Progenitor cell of endocrine pancreas (in vitro differentiated cells): ENCODE measurements at places on chromosomes 6 and 20. TPM values are rescaled to one million over a fixed set of nuclear protein-coding genes. Genes with fewer than 3 reads are reported as not detected.
A peak's percentile ranks its signal among the peaks of the same experiment; 100 is the strongest.

DNA sequence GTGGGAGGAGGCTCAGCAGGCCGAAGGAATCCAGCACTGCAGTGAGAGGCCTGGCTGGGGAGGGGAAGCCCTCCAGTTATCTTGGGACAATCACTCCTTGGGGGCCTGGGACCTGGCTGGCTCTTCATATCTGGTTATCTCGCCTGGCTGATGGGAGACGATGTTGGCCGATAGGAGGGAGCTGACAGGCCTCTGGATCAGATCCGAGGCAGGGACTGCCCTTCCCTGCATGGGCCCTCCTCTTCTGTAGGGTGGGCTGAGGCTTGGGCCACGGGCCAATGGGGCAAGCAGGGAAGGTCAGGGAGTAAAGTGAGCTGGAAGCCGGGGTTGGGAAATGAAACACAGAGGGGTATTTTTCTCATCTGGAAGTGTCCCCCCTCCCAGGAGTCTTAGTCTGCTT lies 25.2 kb downstream of the MANBAL start:
- peak overlapping the region; percentile 27 for H3K27ac ChIP-seq
- peaks cover 38% of the 10 kb centered on the region for H3K4me1 ChIP-seq
- H3K4me3 ChIP-seq: no peak overlapping the region
- peaks cover 15% of the 10 kb centered on the region for H3K36me3 ChIP-seq
- DNase-seq: no peak
- no peaks in the 10 kb centered on the region for H3K27me3 ChIP-seq

DNA sequence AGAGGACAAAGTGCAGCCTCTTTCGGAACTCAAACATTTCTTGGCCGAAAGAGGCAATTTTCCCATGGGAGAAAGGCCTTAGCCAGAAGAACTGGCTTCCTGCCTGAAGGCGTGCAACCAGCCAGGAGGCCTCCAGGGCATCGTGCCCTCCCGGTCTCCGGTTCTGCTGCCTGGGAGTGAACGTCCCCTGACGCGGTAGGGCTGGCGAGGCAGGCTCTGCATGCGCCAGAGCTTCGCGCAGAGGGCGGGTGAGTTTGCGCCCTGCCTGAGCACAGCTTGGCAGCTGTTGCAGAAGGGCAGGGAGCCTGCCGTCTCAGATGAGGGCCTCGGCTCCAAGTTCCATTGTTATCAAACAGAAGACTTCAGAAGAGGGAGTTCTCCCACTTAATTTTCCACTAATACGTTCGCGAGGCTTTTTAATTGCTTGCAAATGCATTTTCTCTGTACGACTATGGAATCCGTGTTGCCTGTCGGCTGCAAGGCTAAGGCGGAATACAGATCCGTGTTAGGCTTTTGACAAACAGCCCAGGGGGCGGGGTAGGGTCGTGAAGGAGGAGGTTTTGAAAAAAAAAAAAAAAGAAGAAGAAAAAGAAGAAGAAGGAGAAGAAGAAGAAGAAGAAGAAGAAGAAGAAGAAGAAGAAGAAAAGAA lies 5.5 kb upstream of the TFAP2D start:
- no peaks in the 10 kb centered on the region for H3K36me3 ChIP-seq
- H3K4me1 ChIP-seq: no peaks in the 10 kb centered on the region
- peaks cover 100% of the 10 kb centered on the region for H3K27me3 ChIP-seq
- H3K4me3 ChIP-seq: no peak overlapping the region

The FHL5 gene
- total RNA-seq: not detected in 2 replicates

DNA sequence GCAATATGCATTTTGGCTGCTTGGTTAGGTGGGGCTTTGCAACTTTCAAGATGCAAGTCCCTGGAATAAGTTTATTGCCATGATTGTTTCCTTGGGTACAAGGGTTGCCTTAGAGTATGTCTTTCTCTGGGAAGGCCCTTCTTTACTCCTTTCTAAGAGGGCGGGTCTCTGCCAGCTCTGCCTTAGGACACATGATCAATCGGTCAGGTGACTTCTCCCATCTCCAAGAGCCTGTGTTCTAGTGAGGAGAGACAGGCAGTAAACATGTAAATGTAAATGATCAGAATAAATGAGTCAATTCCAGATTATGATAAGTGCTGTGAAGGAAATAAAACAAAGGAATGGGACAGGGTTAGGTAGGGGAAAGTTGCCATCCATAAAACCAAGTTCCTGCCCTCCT lies 43.2 kb upstream of the BCAS1 start:
- no peak overlapping the region for H3K27ac ChIP-seq
- no peak for DNase-seq
- no peak overlapping the region for H3K4me3 ChIP-seq
- no peaks in the 10 kb centered on the region for H3K4me1 ChIP-seq
- no peaks in the 10 kb centered on the region for H3K27me3 ChIP-seq
- no peaks in the 10 kb centered on the region for H3K36me3 ChIP-seq

DNA sequence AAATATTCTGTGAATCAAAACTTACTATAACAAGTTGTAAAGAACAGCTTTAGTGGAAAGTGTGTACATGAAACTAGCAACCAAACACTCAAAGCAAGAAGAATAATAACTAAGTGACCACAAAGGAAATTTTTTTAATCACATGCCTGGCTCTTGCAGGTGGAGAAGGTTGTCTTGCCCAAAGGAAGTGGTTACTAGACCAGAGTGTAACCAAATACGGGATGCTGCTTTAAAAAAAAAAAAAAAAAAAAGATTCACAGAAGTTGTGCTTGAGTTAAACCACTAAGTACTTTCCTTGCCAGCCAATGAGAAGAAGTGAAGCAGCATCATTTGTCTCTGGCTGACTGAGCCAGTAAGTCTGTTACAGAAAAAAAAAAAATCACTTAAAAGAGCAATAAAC lies 19.1 kb upstream of the HLA-DQB1 start:
- no peaks in the 10 kb centered on the region for H3K36me3 ChIP-seq
- no peak for DNase-seq
- H3K4me3 ChIP-seq: no peak overlapping the region
- no peak overlapping the region for H3K27ac ChIP-seq
- peaks cover 22% of the 10 kb centered on the region for H3K27me3 ChIP-seq

DNA sequence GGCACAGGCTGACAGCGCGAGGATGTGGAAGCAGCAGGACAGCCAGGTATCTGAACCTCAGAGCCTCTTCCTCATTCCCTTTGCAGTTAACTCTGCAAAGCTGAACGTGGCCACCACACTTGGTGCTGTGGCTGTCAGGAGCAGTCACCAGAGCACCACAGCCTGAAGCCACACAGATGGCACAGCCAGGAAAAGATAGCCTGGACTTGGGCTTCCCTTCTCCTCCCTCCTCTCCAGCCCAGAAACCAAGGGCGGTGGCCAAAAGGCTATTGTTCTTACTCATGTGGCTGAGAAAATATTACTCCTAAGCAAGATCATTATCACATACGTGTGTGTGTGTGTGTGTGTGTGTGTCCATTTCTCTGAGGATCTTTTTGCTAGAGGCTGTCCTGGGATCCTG lies 39.8 kb downstream of the CD164 start:
- no peaks in the 10 kb centered on the region for H3K27me3 ChIP-seq
- no peak overlapping the region for H3K27ac ChIP-seq
- no peaks in the 10 kb centered on the region for H3K36me3 ChIP-seq
- no peak for DNase-seq
- H3K4me3 ChIP-seq: no peak overlapping the region

DNA sequence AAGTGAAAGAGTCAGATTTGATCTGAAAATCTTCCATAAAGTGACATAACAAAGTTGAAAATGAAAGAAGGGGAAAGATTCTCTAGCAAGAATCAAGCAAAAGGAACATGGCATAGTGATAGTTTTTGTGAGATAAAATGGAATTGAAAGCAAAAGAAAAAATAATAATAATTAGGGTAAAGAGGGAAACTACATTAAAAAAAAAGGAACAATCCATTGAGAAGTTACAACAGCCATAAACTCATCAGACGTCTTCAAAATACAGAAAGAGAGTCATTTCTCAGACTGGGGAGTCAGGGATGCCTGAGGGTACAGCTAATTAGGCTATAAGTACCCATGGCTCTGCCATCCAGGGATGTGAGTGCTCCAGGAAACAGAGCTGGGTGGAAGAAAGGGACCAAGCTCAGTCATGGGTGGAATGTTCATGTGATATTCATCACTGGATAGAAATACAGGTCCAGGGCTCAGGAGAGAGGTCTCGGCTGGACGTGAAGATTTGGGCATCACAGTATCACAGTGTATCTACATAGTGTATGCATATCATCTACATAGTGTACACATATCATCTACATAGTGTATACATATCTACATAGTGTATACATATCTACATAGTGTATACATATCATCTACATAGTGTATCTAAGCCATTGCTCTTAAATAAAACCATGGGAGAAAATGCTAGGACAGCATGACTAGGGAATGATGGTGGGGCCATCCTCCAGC lies 29.4 kb downstream of the DUSP22 start:
- no peak overlapping the region for H3K4me3 ChIP-seq
- no peak for DNase-seq
- H3K27me3 ChIP-seq: no peaks in the 10 kb centered on the region
- no peaks in the 10 kb centered on the region for H3K36me3 ChIP-seq
- H3K27ac ChIP-seq: no peak overlapping the region
- no peaks in the 10 kb centered on the region for H3K4me1 ChIP-seq

The BPIFA1 gene
- total RNA-seq: not detected in 2 replicates

GRCh38 chr20:6959900-6960312 lies 192.4 kb downstream of the BMP2 start:
- no peak overlapping the region for H3K27ac ChIP-seq
- no peak overlapping the region for H3K4me3 ChIP-seq
- DNase-seq: no peak

- H3K4me3 ChIP-seq: no peak overlapping the region
- no peaks in the 10 kb centered on the region for H3K27me3 ChIP-seq
- no peak overlapping the region for H3K27ac ChIP-seq
- H3K36me3 ChIP-seq: peaks cover 5% of the 10 kb centered on the region
- no peak for DNase-seq
These were observed 121.3 kb downstream of the TRMT11 start for GRCh38 chr6:126107475-126108166.
